Activated CD8-positive, alpha-beta T cell treated with anti-CD3 and anti-CD28 coated beads for 36 hours (primary cell): ENCODE measurements at places on chromosomes 1 and 21. TPM values are rescaled to one million over a fixed set of nuclear protein-coding genes. Genes with fewer than 3 reads are reported as not detected.

GRCh38 chr1:106613861-106614260, 442.6 kb upstream of the PRMT6 start:
- DNase-seq = no peak

DNA sequence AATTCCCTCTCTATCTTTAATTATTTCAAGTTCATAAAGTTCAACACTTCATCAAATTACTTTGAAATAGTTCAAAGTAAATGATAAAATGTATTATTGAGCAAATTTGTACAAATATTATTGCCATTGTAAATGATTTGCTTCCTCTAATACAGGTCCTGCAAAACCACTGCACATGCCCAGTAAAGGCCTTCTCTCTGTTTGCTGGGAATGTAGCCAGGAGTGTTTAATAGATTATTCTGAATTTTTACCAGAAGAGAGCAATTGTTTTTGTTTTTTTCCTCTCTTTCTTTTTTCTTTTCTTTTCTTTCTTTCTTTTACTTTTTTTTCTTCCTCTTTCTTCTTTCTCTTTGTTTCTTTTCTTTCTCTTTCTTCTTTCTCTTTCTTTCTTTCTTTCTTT, 486.3 kb downstream of the PTBP2 start:
- no peak for DNase-seq

DNA sequence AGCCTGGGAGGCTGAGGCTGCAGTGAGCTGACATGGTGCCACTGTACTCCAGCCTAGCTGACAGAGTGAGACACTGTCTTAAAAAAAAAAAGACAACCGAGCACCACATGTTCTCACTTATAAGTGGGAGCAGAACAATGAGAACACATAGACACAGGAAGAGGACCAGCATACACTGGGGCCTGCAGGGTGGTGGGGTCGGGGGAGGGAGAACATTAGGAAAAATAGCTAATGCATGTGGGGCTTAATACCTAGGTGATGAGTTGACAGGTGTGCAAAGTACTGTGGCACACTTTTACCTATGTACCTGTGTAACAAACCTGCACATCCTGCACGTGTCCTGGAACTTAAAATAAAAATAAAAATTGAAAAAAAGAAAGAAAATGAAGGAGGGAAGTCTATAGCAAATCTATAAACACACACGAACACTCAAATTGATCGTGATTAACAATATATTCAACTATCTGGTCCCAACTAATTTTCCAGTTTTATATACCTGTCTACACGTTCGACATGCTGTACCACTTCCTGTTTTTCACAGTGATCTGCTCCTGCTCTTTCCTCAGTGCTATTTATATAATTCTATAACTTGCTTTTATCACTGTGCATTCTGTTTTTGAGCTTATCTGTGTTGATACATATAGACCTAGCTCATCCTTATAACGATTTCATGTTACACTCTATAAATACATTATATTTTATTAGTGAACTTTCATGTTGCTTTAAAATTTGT, 27.2 kb downstream of the AK5 start:
- no peak for DNase-seq

C1orf185 gene
- not detected for total RNA-seq

GSTM5 gene
- total RNA-seq = 0.50 TPM
